Lower lobe of right lung (tissue), 2 donors: ENCODE measurements at places on chromosomes 5 and 9. TPM values are rescaled to one million over a fixed set of nuclear protein-coding genes. Genes with fewer than 3 reads are reported as not detected.
A peak's percentile ranks its signal among the peaks of the same experiment; 100 is the strongest.

Gene KCNN2
- total RNA-seq: 1.2 TPM

DNA sequence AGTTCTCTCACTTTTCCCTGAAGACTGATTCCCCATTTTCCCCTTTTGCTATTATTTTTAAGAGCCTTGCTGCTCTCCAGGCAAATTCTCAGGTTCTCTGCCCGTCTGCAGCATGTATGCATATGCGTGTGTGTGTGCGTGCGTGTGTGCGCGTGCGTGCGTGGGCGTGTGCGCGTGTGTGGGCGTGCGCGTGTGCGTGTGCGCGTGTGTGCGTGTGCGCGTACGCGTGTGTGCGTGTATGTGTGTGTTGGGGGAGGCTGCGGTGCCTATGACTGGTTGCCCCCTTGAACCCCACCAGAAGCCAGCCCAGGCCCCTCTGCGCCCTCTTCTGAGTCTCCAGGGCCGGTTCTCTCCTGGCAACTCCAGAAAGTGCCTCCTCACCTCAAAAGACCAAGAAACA lies 987 bp upstream of the FOXI1 start:
- no peak for DNase-seq

DNA sequence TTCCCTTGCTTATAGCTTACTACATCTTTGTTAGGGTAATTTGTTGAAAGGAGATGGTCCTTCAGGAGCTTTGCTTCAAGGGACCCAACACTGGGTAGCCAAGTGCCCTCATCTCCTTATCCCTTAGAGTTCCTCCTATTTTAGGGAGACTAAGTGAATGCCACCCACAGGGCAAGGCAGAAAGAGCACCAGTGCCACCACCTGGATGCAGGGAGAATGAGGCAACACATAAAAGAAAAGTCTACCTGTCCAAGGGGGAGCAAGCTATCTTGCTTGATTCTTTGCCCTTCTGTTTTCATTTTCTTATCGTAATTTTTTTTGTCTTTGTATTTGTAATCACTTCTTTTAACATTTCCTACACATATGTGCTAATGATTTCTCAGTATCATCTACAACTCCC lies 205.5 kb downstream of the NPR3 start:
- no peak for DNase-seq

DNA sequence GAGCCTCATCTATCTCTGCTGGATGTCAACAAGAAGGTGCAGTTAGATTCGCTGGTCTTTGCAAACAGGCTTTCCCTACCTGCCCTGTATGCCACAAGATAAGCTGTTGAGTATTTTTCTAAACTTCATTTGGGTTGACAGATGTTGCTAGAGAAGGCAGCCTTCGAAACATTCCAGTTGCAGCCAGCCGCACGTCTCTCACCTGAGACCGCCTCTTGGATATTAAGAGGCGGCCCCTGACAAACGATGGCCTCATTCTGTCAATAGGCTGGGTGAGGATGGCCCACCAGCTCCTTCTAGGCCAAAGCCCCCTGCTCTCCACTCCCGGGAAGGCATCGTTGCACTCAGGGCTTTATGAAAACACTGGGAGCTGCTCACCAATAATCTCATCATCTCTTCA lies 181.6 kb downstream of the DAB2IP start:
- DNase-seq: no peak

DNA sequence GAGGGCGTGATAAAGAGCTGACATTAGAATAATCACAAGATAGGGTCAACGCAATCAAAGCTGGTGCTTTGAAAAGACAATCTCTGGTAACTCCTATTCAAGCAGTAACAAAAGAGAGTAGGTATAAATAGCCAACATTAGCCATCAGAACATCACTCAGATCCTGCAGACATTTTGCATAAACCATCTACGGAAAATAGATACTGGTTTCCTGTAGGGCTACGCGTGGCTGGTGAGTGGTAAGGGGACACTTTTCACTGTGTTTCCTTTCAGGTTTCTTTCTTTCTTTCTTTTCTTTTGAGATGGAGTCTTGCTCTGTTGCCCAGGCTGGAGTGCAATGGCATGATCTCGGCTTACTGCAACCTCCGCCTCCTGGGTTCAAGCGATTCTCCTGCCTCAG lies 22.3 kb downstream of the TTF1 start:
- no peak for DNase-seq

DNA sequence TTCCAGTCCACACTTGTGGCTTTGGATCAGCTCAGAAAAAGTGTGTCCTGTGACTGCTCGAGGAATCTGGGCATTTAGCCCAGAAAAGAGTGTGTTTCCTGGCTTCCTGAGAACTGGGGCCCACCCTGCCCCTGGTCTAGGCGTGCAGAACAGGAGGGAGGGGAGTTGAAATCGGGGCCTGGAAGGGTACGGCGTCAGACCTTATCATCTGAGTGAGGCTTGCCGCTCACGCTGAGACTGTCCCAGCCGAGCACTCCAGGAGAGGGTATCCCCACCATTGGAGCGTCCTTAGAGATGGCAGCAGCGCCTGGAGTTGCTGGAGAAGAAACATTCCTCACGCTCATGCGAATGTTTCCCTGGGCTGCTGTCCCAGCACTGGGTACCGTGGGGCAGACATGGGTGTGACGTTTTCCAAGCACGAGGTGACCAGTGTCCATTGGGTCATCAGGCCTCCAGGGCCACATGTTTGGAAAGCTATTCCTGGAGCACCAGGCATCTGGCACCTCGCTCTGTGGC lies 22.5 kb downstream of the NEK6 start:
- peak; percentile 64 for DNase-seq

Gene PCDHA13
- total RNA-seq: 0.97 TPM

Gene GABRA6
- not detected for total RNA-seq

DNA sequence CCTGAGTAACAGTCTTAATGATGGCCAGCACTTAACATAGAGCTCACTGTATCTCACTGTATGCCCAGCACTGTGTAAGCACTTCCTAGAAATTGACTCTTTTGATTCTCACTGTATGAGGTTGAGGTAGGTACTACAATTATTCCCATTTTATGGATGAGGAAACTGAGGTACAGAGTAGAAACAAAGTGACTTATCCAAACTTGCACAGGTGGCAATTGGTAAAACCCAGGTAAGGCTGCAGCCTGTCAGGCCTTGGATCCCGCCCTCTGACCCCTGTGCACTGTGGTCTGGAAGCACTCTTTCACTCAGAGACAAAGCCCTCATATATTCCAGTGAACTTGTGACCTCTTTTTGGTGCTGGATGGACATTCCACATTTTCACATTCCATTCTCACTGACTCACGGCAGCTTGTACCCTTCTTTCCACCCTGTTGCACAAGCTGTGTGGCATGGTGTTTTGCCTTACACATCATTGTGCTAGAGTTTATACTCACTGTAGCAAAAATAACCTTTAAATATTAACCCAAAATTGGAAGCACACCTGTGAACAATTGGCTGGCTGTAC lies 21.7 kb downstream of the ANKRD55 start:
- DNase-seq: no peak

Gene INSL4
- total RNA-seq: not detected
